Caco-2 (cell line): ENCODE measurements at places on chromosomes 4 and X. TPM values are rescaled to one million over a fixed set of nuclear protein-coding genes. Genes with fewer than 3 reads are reported as not detected.

DNA sequence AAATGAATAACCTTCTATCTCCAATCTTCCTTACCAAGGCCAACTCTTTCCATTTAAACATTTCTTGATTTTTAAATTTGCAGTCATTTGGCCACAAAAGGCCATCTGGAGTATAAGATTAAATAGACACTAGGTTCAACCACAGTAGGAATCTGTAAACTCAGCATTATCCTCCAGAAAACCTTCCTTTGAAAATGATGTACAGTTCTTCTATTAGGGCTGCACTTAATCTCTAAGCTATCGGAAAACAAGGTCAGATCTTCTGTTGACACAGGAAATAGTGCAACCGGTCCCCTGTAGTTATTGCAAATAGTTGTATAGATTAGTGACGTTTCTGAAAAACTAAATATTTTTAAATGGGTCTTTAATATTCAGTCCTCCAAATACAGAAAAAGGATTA is 359.0 kb upstream of the ATOH1 start:
- no peak for DNase-seq

DNA sequence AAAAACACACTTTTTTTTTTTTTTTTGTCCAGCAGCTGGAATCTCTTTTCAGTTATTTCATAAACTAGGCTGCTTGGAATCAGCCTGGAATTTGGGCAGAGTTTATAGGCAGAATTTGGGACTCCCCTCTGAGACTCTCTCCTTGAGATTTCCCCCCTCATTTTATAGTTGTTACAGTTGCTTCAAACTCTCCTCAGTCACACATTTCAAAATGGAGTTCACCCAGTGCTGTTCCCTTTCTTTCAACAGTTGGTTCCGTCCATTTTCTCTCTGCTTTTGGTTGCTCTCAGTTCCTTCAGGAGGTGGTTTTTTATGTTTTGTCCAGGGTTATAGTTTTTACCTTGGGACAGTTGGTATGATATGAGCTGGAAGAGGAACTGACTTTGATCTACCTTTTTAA is 27.5 kb downstream of the NSD2 start:
- DNase-seq: no peak

DNA sequence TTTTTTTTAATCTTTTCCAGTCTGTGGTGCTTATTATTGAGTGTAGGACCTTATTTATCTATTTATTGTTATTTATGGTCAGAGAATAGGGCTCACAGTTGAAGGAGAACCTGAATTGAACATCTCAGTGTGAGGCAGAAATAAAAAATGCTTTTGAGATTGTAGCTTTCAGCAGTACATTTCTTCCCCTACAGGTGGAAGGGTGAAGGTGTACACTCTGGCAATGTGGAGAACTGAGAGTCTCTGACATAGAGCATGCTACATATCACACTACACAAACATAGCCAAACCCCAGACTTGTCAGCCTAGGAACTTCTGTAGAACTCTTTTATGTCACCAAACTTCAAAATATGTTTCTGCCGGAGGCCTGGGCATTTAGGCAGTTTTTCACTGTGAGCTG is 140.2 kb downstream of the STIM2 start:
- peak; percentile 13 for DNase-seq

- no peak for DNase-seq
Observed at GRCh38 chrX:36583674-36584073, 424.5 kb upstream of the FAM47C start.

DNA sequence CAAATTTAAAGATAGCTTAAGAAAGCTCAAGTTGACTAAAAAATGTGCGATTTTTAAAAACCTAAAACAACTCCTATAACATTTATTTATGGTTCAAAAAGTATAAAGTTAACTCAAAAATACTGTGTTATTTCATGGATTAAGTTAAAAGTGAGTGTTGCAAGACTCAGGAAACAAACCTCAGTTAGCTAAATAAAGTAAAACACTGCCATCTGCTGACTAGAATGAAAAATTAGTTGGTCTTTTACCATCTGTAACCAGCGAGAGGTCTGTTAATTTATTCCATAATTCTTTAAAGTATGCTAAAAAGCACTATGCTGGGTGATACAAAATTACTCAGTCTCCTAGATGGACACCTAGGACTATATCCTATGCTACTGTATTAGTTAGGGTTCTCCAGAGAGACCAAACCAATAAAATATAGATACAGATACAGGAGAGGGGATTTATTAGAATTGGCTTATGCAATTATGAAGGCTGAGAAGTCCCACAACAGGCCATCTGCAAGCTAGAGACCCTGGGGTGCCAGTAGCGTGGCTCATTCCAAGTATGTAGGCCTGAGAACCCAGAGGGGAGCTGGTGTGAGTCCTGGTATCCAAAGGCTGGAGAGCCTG is 4.9 kb upstream of the WDFY3 start:
- no peak for DNase-seq

- DNase-seq: peak; percentile 39
Observed at GRCh38 chr4:28287831-28288233, 1427.2 kb downstream of the STIM2 start.

The P2RY10 gene
- not detected in 2 replicates for total RNA-seq

The SMPX gene
- 2.7 and 2.9 TPM in 2 replicates for total RNA-seq

The MAGEH1 gene
- total RNA-seq: not detected in 2 replicates

The RASSF6 gene
- total RNA-seq: 2.4 and 2.9 TPM in 2 replicates

The EDA gene
- total RNA-seq: 0.67 and 0.98 TPM in 2 replicates
